ENCODE measurements at places on chromosomes 4 and X.

DNA sequence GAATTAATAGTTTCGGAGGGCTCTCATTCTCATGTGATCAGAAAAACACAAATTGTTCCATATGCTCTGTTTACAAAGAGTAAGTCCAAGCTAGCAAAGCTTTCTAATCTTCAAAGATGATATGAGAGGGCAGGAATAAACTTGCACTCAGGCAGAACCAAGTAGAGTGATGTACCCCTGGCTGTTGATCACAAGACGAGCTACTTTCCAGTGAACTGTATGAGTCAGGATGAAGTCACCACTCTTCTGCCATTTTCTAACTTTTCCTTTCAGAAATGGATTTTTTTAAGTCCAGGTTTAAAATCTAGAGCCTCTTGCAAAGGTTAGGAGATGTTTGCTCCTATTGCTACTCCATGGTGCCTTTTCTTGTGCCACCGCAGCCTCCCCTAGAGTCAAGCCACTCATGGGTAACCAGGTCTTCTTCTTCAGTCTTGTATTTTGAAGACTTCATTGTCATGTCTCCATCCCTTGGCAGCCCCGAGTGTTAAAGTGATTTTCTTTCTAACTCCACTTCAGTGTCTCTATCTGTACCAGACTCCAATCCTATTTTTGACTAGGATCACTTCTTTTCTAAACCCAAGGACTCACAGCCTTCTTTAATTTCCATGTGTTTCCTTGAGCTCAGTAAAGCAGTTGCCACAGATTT lies 171.9 kb upstream of the GALNT7 start:
- peak; percentile 31 for DNase-seq

DNA sequence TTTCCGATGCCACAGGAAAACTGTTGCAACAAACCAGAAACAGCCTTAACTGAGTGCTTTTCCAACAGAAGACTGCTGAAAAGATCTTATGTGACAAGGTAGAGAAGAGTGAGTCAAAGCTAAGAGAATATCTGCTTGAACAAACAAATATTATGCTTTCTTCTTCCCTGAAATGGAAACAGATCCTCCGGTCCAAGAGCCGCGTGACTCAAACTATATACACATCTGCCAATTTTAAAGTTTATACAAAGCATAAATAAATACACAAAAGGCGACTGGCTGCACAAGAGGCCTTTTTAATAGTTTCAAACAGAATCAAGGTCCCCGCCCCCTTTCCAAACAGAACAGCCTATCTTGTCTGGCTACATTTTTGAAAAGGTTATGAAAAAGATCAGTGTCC lies 329.7 kb upstream of the F9 start:
- DNase-seq = no peak

- no peak for DNase-seq
Observed at GRCh38 chr4:54400802-54401201, 171.7 kb downstream of the PDGFRA start.

DNA sequence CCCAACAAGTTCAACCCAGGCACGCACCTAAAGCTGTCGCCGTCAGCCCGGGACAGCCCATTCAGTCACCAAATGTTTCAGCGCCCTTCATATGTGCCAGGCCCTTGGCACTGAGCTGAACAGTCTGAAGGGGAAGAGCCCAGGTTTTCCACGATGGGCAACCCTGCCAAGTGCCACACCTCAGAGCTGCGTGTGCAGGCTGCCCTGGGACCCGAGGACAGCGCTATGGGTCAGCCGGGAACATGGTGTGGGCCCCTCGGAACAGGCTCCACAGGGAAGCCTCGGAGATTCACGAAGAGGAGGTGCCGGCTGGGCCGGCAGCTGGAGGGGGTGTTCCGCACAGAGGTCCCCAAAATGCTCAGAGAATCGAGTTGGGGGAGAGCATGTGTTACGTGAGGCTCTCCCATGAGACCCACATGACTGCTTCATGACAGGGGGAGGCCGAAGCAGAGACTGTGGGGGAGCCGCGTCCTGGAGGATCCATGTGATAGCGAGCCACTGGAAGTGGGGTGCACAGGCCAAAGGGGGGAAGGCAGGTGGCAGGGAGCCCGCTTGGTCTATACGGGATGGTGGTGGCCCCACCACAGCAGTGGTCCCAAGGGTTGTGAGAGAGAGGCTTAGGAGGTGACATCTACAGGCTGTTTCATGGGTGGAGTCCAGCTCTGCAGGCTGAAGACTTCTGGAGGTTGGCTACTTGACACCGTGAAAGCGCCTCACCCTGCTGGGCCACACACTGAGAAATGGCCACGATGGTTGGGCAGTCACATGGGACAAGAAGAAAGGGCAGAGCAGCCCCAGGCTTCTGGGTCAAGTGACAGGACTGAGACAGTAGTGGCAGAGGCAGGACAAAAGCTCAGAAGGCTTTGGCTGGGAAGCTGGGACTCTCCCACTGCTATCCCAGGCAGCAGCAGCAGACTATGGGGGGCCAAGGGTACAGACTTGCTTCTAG lies 14.2 kb downstream of the BCAP31 start:
- DNase-seq = no peak

DNA sequence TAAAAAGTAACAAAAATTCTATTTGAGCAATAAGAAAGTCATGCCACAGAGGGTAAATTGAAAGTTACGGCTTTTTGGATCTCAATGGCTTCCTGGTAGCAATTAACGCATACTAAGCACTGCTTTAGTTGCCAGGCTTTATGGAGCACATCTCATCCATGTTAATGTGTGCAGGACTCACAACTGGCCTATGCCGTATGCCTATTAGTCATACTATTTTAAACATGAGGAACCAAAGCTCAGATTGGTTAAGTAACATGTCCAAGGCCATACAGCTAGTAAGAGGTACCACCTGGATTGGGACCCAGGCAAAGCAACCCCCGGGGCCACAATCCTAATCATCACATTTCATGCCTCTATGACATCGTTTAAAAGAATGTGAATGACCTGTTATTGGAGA lies 17.1 kb downstream of the DAPP1 start:
- DNase-seq = no peak

DNA sequence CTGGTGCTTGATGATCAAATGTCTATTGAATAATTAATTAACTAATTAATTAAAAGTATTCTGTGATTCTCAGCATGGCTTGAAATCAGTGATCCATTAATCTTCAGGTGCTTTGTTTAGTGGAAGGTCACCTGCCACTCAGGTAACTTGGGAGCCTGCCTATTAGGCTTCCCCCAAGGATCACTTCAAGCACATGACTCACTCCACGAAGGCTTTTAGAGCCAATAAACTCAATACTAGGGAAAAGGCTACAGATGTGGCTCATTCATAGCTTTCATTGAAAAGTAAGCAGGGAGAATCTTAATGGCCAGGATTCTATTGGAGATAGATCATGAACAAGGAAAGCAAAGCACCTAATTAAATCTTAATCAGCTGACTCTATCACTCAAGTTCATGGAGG lies 21.3 kb downstream of the AREG start:
- DNase-seq = no peak

- DNase-seq = no peak
Observed at GRCh38 chr4:186829740-186830449, 106.2 kb upstream of the FAT1 start.

DNA sequence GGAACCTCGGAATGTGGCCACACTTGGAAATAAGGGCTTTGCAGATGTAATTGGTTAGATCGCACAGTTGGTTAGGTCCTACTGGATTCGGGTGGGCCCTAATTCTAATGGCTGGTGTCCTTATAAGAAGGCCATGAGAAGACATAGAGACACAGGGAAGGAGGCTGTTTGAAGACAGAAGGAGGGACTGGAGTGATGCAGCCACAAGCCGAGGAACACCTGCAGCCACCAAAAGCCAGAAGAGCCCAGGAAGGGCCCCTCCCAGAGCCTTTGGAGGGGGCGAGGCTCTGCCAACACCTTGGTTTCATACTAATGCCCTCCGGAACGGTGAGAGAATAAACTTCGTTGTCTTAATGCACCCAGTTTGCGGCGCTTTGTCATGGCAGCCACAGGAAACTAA lies 47.0 kb downstream of the EVC start:
- no peak for DNase-seq

DNA sequence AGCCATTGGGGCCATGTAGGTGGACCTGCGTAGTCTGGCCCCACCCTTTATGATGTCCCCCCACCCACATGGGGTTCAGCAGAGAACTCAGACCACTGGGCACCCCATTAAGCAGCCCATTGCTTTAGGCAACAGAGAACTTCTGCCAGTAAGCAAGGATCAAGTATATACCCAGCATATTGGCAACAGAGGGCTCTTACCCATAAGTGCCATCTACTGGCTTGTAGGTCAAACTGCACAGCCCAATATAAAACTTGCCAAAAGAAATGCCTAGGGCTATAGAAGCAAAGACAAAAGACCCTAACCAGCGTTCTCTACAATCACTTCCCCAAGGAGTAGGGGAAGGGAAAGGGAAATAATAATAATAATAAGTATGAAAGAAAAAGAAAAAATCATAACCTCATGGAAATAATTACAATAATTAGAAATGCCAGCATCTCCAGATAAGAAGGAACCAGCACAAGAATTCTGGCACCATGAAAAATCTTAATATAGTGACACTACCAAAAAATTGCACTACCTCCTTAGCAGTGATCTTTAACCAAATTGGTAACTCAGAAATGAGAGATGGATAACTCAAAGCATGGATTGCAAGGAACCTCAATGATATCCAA lies 1090.7 kb downstream of the FAT4 start:
- no peak for DNase-seq

DNA sequence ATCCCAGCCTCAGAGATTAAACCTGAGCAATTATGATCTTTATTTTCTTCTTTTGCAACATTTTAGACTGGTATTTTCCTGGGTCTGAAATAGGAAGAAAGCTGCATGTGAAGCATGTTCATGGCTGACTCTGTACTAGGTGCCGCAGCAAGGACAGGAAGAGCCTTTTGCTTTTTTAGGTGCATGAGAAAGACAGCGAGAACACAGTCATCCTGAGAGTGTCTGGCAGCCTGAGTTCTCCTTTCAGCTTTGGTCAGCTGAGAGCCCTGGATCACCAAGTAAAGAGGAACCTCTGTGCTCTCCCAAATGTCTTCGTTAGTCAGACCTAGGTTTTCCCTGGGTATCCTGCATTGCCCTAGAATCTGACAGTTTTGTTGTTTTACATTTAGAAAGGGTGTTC lies 29.8 kb downstream of the FAM149A start:
- peak; percentile 47 for DNase-seq

GRCh38 chr4:17765514-17766286 lies 15.7 kb downstream of the FAM184B start:
- DNase-seq = peak; percentile 66

DNA sequence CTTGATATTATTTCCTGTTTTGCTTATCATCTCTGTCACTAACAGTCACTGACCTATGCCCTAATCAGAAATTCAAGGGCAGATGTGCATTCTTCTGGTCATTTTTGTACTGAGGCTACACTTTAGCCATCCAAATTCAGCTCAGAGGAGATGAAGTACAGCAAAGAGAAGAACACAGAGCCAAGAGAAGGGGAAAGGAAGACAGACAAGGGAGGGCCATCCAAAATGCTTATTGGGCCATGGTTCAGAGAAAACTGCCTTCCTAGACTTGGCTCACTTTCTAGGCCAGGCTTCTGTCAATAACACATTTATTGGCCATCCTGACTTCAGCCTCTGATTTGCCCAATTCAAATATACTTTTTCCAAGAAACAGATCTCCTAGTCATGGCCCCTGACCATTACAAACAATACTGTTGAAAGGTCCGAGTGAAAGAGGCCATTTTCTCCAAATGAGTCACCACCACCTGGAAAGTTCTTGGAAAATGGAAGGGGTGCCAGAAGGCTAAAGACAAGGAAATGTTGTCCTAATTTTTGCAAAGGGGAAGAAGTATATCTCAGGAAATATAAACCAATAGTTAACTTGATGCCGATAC lies 56.4 kb downstream of the DCX start:
- no peak for DNase-seq

DNA sequence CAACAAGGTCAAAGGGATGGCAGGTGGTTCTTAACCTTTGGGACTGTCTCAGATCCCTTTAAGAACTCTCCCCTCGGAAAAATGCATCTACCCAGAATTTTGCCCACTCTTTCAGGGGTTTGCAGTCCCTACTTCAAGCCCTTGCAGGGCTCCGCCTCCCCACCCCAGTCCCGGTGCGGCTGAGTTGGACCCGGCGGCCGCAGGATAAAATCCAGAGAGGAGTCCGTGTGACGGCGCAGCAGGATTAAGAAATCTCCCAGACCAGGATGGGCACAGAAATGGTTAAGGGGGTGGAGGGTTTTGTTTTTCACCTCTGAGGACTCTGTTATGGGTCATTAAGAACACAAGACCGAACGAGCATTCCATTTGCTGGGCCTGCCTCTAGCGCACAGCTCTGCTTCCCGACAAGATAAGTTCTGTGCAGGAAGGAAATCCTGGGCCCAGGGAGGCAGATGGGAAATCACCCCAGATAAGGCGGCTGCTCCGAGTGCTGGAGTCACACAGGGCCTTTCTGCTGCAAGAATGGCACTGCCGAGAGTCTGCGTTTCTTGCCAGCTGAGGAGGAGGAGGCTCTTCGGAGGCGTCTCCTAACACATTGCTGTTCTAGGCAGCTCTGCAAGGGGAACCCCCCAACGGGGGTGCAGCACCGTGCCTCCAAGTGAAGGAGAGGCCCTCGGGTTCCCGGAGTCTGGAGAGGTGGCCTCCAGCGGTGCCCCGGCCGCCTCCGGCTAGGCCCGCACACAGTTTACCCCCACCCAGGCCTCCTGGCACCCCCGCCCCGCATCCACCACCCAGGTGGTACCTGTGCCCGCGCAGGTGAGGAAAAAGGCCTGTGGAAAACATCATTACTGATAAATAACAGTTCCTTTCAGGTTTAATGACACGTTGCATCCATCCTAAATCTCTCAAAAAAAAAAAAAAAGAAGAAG lies 277.6 kb downstream of the BCOR start:
- no peak for DNase-seq

- DNase-seq = no peak
Observed at GRCh38 chrX:74346088-74346487, 42.1 kb downstream of the ZCCHC13 start.

- no peak for DNase-seq
Observed at GRCh38 chr4:6868386-6868785, 41.2 kb upstream of the TBC1D14 start.

DNA sequence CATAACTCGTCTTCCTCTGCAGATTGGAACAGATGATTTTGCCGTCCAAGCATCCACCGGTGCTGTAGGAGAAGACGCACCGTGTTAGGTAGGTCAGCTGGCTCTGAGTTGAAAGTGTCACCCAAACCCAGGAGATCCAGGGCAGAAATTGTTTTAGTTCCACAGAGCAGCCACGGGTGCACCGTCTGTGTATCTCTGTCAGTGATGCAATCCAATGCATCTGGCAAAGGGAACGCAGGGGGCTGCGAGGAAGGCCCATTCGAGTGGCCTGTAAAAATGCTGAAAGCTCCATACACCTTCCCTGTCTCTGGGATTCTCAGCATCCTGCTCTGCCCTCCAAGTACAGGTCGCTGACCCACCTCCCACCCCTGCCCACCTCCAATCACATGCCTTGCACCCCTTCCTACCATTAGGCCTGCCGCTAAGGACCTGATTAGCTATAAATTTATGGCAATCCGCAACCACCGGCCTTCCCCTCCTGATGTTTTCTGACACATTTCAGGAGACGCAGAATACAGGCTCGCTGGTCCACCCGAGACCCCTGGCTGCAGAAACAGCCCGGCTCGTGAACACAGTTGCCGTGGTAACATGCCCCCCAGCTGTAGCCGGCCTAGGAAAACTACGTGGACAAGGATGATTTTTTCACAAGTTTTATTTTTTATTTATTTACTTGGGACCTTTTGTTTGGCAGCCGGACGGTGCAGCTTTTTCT lies 39.7 kb upstream of the SHOX start:
- DNase-seq = no peak

- DNase-seq = no peak
Observed at GRCh38 chr4:113162089-113162488, 112.6 kb downstream of the ANK2 start.

- no peak for DNase-seq
Observed at GRCh38 chr4:74320559-74321118, 12.4 kb downstream of the EPGN start.
